ACHN (cell line): ENCODE measurements at places on chromosomes 11 and 22.
A peak's percentile ranks its signal among the peaks of the same experiment; 100 is the strongest.

DNA sequence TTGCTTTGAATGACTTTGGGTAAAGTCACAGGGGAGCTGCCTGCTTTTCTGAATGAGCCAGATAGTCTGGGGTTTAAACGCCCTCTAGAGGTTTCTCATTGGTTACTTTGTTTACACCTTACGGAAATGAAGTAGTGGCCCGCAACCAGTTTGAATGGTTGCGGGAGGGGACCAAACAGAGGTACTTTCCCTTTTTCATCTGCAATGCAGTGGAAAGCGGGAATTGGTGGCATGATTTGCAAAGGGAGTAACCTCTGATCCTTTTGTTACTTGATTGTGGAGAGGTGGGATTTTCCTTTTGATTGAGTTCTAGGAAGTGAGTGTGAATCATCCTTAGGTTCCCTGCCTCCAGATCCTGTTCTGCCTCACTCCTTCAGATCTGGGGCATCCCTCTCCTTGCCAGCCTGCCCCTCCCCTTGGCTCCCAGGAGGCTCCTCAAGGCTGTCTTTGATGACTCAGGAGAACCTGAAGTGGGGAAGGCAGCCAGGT is 15.9 kb upstream of the GLYATL1 start:
- DNase-seq, result peak; percentile 86

DNA sequence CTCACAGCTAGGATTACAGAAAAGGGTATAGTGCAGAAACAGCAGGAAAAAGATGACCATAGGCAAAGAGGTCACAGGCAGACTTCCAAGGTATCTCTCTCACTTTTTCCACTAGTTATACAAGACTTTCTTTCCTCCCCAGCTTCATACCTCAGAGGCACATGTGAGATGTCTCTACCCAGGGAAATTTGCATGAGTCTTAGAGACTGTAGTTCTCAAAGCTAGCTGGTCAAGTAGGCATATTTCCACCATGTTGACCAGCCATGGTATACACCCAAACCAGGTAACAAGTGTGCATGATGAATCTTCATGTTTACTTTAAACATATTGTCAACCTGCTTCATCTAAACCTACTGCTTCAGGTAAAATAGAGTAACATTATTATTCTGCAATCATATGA is 27.9 kb downstream of the PRMT3 start:
- DNase-seq, result no peak

DNA sequence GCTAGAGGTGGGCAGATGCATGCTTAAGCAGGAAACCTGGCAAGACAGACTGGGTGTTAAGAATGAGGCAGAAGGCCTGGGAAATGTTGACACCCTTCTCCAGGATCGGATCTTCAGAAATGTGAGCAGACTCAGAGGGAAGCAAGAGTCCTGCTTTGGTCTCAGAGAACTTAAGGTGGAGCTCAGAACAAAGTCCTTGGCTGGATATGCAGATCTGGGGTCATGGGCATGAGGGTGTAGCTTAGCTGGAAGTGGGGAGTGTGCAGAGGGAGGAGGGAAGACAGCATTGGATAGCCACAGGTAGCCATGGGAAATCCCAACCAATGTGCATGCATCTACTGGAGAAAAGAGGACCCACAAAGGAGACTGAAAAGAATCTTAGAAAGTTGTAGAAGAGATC is 58.6 kb upstream of the CDON start:
- no peak for DNase-seq

- no peak for DNase-seq
These were observed 47.9 kb downstream of the PPP6R3 start for GRCh38 chr11:68508425-68508824.

GRCh38 chr11:12294613-12295012 is 82.8 kb upstream of the PARVA start:
- DNase-seq, result no peak

DNA sequence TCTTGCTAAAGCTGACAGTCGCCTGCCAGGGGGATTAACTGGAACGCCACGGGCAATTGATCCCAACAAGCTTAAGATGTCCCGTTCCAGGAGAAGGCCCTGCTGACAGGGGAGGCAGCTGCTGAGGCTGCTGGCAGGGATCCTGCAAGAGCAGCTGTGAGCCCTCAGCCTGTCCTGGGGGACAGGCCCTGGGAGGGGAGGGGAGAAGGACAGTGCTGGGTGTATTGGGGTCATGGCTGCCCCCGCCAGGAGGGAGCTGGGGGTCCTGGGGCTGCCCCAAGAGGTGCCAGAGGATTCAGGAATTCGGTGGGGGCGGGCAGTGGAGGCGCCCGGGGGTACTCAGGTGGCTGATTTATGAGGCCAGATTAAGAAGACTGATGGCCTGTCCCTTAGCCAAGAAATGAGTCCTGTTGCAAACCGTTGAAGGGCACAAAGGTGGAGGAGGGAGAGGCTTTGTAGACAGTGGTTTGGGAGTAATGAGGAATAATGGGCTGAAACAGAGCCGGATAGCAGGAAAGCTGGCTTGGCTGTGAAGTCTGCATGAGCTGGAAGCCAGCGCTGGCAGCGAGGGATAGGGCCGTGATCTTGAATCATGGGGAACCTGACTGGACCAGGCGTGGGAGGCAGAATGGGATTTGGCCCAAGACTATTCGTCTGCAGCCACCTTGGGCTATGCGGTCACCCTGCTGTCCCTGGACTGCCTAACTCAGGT is 133.5 kb downstream of the CACNA1I start:
- no peak for DNase-seq
